Gastrocnemius medialis (tissue), 4 donors: ENCODE measurements at places on chromosomes 6 and 20. TPM values are rescaled to one million over a fixed set of nuclear protein-coding genes. Genes with fewer than 3 reads are reported as not detected.

DNA sequence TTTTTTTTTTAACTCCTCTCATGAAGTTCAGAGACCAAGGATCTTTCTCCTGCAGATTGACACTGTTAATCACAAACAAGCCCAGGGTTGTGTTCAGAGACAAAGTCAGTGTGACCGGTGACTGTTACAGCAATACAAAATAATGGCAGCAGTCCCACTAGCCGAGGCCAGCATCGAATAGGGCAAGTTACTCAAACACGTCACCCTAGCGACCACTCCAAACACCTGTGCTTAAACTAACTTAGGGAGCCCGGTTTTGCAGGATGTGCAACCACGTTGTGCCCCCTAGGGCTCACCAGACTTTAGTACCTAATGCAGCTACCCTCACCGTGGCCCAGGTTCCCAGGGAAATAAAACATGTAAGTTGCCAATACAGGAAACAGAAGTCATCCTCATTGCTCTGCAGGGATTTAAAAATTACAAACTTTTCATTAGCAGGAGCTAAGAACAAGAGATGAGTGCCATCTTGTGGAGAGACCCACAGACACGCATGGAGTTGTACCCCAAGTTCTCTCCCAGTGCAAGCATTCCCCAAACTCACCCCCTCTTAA, 38.1 kb downstream of the FAM50B start:
- DNase-seq, result peak; percentile 12
- peak overlapping the region; percentile 48 for H3K27ac ChIP-seq
- H3K4me3 ChIP-seq, result no peak overlapping the region
- peaks cover 36% of the 10 kb centered on the region for H3K4me1 ChIP-seq
- H3K27me3 ChIP-seq, result no peaks in the 10 kb centered on the region
- no peaks in the 10 kb centered on the region for H3K36me3 ChIP-seq

GRCh38 chr6:110990840-110991576, 9.2 kb downstream of the RPF2 start:
- H3K36me3 ChIP-seq, result peaks cover 61% of the 10 kb centered on the region
- no peak overlapping the region for H3K27ac ChIP-seq
- DNase-seq, result no peak
- H3K27me3 ChIP-seq, result no peaks in the 10 kb centered on the region

ADA gene
- total RNA-seq, result 3.0 TPM

DNA sequence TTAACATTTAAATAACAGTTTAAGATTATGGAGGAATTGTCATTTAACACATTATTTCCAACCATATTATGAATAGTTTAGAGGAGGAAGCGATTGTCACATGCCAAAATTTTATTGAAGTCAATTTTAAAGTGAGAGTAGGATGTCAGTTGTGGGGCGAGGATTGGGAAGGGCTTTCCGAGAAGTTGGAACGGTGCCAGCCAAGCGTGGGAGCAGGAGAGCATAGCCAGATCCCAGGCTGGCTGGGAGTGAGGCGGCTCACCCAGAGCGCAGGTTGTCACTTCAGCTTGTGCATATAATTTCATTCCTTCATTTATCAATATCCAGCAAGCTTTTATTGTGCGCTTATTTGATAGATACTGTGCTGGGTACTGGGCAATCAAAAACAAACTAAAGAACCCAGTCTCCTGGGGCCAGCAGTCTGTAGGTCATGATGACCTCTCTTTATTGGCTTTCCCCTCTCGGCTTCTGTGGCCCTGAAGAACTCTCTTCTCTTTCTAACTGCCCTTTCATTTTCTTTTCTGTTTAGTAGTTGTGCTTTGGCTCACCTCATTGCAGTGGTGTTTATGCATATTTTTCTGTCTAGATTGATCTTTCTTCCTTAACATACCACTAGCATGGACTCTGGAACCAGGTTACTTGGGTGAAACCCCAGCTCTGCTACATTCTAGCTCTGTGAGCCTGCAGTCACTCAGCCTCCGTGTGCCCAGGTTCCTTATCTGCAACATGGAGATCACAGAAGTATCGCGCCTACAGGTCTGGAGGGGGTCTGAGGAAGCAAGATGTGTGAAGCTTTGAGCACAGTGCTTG, 6.4 kb downstream of the CEP43 start:
- H3K27me3 ChIP-seq, result no peaks in the 10 kb centered on the region
- no peak overlapping the region for H3K4me3 ChIP-seq
- no peak for DNase-seq
- no peak overlapping the region for H3K27ac ChIP-seq

GRCh38 chr6:137472641-137473137, 21.5 kb downstream of the OLIG3 start:
- no peaks in the 10 kb centered on the region for H3K4me1 ChIP-seq
- no peaks in the 10 kb centered on the region for H3K36me3 ChIP-seq
- H3K27me3 ChIP-seq, result no peaks in the 10 kb centered on the region

DNA sequence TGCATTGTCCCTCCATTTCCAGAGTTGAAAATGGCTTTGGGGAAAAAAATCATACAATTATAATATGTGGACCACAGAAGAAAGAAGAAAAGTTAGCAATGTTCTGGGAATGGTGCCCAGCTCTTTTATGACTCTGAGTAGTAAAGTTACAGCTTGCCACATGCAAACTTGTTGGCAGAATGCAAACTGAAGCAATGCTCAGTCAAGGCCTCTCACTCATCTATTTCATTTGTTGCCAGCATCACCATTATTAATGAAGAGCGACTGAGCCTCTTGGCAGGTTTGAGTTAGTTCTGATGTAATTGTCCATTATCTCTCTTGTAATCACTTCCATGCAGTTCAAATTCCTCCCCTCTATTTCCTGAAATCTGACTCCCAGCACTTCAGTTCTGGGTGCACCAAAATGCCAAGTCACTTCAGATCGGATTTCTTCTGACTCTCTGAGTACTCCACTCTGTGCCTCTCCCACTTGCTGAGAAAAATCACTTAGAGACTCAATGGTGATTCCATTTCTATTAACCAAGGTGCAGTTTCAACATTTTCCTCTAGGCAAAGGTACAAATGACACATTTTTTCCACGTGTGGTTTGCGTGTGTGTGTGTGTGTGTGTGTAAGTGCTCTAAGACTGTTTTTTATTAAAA, 154.4 kb upstream of the STMND1 start:
- H3K4me3 ChIP-seq, result no peak overlapping the region
- no peaks in the 10 kb centered on the region for H3K27me3 ChIP-seq
- peak overlapping the region; percentile 71 for H3K27ac ChIP-seq

DNA sequence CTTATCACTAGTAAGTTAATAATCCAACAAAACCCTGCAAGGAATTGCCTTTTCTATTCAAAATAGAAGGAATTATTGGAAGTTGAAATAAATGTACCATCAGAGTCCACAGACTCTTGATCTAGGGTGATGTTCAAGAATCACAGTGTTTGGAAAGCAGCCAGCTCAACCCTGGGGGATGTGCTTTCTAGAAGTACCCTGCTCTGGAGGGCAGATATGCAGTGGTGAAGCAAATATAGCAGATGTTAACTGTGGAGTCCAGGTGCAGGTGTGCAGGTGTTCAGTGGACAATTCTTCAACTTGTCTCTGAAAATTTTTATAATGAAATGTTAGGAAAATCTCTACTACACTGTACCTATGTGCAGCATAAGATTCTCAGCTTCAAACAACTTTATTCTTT, 9.1 kb upstream of the INSM1 start:
- no peak overlapping the region for H3K4me3 ChIP-seq
- no peaks in the 10 kb centered on the region for H3K4me1 ChIP-seq
- DNase-seq, result no peak
- no peak overlapping the region for H3K27ac ChIP-seq
- H3K27me3 ChIP-seq, result peaks cover 21% of the 10 kb centered on the region
- H3K36me3 ChIP-seq, result no peaks in the 10 kb centered on the region

- peaks cover 26% of the 10 kb centered on the region for H3K27me3 ChIP-seq
- DNase-seq, result no peak
- H3K36me3 ChIP-seq, result no peaks in the 10 kb centered on the region
- no peaks in the 10 kb centered on the region for H3K4me1 ChIP-seq
- H3K4me3 ChIP-seq, result peak overlapping the region; percentile 69
Measured at GRCh38 chr6:39228111-39228971, 934 bp downstream of the KCNK5 start.

GRCh38 chr20:18722371-18722770, 91.2 kb upstream of the SCP2D1 start:
- no peak overlapping the region for H3K27ac ChIP-seq
- H3K27me3 ChIP-seq, result no peaks in the 10 kb centered on the region
- DNase-seq, result no peak
- H3K4me3 ChIP-seq, result no peak overlapping the region

DNA sequence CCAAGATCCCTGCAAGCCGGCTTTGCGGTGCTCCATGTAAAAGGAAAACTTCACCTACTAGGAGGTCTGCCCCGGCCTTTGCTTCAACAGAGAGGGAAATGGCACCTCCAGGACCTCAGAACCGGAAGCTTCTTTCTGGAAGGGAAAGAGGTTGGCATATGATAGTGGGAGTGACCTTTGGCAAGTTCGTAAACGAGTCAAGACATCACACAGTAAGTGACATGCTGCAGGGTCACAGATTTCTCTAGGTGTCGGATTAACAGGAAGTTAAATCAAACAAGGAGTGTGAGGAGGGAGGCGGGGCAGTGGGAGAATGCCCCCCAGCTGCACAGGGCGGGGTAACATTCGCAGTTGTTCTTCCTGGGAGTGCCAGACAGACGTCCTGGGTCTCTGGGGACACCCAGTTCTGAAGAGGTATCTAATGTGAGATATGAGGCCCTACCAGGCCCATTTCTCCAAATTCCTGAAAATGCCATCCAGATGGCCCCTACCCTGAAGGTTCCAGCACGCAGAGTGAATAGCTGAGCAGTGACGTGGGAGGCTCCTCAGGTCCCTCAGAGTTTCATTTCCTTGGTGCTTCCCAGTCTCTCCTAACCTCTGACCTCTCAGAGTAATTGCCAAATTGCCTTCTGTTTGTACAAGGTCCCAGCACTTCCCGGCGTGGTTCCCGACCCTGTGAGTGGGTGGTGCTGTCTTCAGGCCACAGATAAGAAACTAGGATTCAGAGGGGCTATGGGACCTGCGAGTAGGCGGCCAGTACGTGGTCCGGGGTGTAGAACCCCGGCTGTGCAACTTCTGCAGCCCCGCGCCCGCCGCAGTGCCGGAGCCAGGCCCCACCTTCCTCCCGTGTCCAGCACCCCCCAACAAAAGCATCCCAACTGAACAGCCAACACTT, 1.9 kb downstream of the RRBP1 start:
- peak overlapping the region; percentile 72 for H3K4me3 ChIP-seq
- no peaks in the 10 kb centered on the region for H3K36me3 ChIP-seq

DNA sequence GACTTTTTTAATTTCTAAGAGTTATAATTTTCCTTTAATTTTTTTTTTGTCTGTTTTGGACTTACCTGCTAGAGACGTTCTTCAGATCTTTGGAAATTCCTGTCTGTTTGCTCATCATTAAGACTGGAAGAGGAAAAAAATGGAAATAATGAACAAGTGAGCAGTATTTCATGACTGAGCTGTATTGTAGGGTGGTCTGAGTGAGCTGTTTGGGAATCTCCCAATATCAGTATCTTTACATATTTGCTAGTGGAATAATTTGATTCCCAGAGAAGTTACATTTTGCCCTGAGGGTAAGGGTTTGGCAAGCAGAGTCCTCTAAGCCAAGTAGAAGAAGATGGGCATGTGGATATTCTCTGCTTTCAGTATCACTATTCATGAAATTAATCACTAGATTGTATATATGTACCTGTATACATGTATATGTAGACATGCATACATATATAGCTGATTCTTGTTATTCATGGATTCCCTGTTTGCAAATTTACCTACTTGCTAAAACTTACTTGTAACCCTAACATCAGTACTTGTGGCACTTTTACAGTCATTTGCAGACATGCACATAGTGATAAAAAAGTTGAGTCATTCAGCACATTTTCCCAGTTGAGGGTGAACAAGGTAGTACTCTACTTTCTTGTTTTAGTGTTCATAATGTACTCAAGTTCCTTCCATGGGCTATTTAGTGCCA, 13.5 kb downstream of the ZC2HC1B start:
- H3K4me3 ChIP-seq, result no peak overlapping the region
- DNase-seq, result no peak
- H3K27ac ChIP-seq, result no peak overlapping the region
- no peaks in the 10 kb centered on the region for H3K36me3 ChIP-seq
